ENCODE measurements at places on chromosomes 13 and 19.

GRCh38 chr13:31469377-31469776 is 269.6 kb downstream of the B3GLCT start:
- DNase-seq, result no peak

- DNase-seq, result no peak
Observed at GRCh38 chr19:5664515-5664914, 15.8 kb downstream of the MICOS13 start.

DNA sequence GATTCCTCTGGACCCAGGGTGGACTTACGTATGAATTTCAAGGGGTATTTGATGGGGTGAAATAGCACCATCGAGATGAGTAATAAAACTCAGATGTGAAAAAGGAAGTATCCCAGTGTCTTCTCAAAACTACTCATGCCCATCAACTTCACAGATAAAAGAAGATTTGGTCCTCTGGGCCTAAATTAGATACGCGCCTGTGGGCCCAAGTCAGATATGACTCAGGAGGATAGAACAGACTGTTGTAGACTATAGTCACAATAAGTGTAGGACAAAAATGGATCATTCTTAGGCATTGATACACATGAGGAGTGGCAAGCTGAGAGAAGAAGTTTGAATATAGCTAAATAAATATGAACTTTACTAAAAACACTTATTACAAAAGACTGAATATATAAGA is 2438.8 kb downstream of the PCDH9 start:
- no peak for DNase-seq

- DNase-seq, result peak; percentile 34
Observed at GRCh38 chr19:28983430-28983829, 229.5 kb downstream of the UQCRFS1 start.

GRCh38 chr13:31167490-31167889 is 5.8 kb upstream of the HSPH1 start:
- DNase-seq, result no peak

- no peak for DNase-seq
Observed at GRCh38 chr19:29107831-29108230, 105.1 kb downstream of the UQCRFS1 start.

GRCh38 chr19:55383279-55384130 is 587 bp downstream of the TMEM238 start:
- peak; percentile 68 for DNase-seq

DNA sequence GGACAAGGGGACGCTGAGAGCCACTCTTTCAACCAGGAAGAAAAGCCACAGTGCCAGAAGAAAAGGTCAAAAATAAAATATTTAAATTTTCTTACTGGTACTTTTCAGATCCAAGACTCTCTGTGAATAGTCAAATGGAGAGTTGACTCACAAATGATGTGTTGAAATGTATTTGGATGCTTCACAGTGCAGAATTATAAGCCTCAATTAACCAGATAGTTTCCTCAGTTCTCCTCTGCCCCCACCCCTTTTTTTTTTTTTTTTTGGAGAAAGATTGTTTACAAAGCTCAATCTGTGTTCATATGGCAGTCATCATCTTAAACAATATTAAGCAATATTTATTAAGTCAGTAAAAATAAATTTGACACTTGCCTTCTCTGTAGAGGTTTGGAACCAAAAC is 470.8 kb downstream of the FGF9 start:
- no peak for DNase-seq

- DNase-seq, result no peak
Observed at GRCh38 chr13:98312606-98313005, 135.5 kb upstream of the RNF113B start.

- DNase-seq, result no peak
Observed at GRCh38 chr13:99294198-99294597, 13.0 kb downstream of the GPR183 start.

GRCh38 chr19:53642381-53643099 is 10.7 kb downstream of the DPRX start:
- no peak for DNase-seq

All from retina (tissue), 1 donor.